ENCODE measurements at places on chromosomes 13 and 19.

- DNase-seq, result no peak
Observed at GRCh38 chr13:28455580-28456194, 39.2 kb downstream of the FLT1 start.

DNA sequence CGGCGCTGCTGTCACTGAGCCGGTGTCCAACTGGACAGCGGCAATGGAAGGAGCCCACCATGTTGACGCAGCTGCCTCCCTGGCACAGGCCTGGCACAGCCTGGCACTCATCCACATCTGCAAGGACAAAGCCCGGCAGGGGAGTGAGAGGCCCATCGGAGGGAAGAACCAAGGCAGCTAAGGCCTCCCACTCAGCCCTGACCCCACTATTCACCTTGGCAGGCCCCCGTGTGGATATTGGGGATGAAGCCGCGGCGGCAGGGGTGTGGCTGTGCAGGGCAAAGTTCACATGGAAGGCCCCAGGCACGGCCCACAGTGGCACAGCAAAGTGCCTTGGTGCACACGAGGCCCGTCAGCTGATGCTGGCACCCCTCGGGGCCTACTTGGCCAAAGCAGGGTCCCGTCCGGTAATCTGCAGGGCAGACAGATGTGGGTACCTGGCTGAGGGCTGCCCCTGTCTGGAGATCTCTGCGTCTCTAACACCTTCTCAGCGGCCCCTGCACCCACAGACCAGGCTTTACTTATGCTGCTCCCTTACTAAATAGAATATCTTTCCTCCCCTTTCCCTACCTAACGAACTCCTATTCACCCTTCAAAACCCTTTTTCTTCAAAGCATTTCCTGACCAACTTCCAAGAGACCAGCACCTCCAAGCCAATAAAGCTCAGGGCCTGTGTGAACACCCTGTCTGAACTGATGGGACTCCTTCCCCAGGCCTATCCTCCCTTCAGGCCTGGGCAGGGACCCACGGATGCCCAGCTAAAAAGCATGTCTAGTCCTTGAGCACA lies 7.5 kb downstream of the FBN3 start:
- no peak for DNase-seq

- no peak for DNase-seq
Observed at GRCh38 chr13:36163809-36164308, 32.7 kb upstream of the DCLK1 start.

GRCh38 chr13:40549500-40550094 lies 116.8 kb downstream of the FOXO1 start:
- DNase-seq, result no peak

GRCh38 chr19:1252821-1253513 lies 4.6 kb downstream of the MIDN start:
- no peak for DNase-seq

- no peak for DNase-seq
Observed at GRCh38 chr13:90918536-90918935, 429.0 kb upstream of the MIR17HG start.

DNA sequence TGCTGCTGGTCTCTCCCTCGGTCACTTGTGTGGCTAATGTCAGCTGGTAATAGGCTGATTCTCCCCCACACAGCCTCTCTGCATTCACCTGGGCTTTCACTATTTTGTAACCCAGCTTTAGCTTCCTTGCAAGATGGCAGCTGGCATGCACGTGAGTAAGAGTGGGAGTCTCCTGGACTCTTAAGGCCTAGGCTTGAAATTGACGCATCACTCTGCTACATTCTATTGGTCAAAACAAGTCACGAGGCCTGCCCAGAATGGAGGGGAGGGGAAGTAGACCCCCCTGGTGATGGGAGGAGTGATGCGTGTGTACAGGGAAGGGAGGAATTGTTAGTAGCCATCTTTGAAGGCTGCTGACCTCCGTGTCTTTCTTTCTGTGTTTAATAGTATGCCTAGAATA lies 24.9 kb upstream of the PNMA8B start:
- DNase-seq, result no peak

GRCh38 chr19:40763963-40764362 lies 11.4 kb upstream of the MIA start:
- no peak for DNase-seq

DNA sequence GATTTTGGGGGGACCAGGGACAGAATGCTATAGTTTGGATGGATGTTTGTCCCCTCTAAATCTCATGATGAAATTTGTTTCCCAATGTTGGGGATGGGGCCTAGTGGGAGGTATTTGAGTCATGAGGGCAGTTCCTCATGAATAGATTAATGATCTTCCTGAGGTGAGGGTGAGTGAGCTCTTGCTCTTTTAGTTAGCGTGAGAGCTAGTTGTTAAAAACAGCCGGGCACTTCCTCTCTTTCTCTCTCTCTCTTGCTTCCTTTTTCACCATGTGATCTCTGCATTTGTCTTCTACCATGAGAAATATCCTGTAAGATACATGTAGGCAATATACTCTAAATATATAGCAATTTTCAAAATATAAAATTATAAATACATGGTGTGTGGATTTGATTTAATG lies 290.8 kb upstream of the PCDH9 start:
- no peak for DNase-seq

GRCh38 chr19:18298601-18299000 lies 17.2 kb upstream of the JUND start:
- no peak for DNase-seq

GRCh38 chr13:99686157-99686572 lies 184.9 kb downstream of the TM9SF2 start:
- no peak for DNase-seq

DNA sequence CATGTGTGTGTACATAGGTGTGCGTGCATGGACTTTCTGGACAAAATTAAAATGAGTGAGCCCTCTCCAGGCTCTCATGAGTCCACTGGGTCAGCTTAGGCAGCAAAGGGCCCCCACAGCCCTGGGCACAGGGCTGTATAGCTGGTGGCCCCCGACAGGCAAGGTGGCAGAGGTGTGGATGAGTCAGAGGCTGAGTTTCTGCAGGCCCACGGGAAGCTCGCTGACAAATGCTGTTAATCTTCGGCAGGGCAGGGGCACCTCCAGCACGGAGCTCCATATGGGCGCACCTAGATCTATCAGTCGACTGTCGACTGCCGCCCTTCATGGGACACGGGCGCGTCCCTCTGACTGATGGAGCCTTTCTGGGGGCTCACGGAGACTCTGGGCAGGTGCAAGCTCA lies 181.1 kb downstream of the URI1 start:
- DNase-seq, result no peak

DNA sequence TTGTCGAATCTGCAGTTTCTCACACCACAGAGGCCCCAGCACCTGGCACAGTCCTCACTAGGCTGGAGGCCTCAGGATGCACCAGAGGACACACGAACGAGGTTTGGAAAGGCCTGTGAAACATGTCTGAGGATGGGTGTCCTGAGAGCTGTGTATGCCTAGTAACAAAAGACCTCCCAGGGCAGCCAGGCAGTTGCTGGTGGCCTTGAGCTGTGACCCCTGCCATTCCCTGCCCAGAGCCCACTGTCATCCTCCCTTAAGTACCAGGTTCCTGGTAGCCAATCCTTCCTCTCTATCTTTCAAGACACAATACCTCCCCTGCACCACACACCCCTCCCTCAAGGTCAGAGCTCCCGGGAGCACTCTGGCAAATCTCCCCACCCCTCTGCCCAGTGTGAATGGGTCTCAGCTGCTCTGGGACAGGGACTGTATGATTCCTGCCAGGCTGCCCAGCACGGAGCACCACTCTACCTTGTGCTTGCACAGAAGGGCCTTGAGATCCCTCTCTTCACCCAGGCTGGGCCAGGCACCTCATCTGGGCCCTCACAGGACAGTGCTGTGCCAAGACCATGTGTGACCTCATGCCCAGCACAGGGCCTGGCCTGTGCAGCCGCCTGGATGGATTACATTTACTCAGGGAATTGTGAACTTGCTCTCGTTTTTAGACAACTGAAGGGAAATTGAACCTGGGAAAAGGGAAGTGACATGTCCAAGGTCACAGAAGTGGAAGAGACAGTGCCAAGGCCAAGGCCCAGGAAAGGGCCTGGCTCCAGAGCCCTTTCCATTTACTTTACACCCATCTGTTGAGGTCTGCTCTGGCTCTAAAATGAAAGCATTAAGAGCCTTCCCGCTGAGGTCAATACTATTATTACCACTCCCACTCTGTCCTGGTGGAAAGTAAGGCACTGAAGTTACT lies 2.2 kb downstream of the ZNF787 start:
- no peak for DNase-seq

DNA sequence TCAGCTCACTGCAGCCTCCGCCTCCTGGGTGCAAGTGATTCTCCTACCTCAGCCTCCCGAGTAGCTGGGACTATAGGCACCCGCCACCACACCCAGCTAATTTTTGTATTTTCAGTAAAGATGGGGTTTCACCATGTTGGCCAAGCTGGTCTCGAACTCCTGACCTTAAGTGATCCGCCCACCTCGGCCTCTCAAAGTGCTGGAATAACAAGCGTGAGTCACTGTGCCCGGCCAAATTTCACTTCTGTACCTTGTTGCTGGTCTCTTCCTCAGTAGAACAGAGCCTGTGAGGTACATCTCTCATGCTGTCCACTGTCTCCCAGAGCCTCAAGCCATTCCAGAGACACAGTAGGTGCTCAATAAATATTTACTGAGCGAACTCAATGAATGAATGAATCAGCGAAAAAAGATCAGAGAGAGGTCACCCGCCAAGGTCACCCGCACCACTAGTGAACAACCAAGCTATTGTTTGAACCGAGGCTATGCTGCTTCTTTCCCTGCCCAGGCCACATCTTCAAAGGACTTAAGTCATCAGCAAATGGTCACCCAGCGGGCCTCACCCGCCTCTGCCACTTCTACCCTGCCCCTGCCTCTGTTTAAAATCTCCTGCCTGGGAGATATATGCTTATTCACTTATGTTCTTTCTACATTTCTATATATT lies 9.3 kb downstream of the TMEM143 start:
- no peak for DNase-seq

GRCh38 chr13:36919171-36919832 lies 736 bp downstream of the SMAD9 start:
- DNase-seq, result no peak

- no peak for DNase-seq
Observed at GRCh38 chr13:28355046-28355821, 139.7 kb downstream of the FLT1 start.

- peak; percentile 39 for DNase-seq
Observed at GRCh38 chr19:4523306-4524110, 5.2 kb upstream of the PLIN4 start.

- no peak for DNase-seq
Observed at GRCh38 chr19:41525989-41526388, 50.0 kb upstream of the CEACAM21 start.

GRCh38 chr19:40314656-40315055 lies 29.5 kb upstream of the AKT2 start:
- no peak for DNase-seq

DNA sequence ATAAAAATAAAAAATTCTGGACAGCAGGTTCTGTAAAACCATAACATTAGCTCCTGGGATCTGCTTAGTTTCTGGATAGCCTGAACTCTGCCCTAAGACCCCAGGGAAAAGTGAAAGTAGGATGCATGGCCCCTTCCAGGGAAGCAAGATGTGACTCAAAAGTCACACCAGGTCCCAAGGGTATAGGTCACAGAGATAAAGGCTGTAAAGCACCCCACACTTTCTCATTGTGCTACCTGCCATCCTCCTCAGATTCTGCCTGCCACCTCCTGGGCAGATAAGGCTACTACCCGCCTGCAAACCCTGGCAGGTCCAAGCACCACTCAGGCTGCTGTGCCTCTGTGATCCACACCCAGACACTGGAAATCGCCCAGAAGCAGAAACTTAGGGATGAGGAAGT lies 20.6 kb downstream of the FFAR2 start:
- peak; percentile 61 for DNase-seq

GRCh38 chr13:19185086-19185864 lies 3.7 kb upstream of the TUBA3C start:
- no peak for DNase-seq

GRCh38 chr13:107043021-107043956 lies 475.4 kb upstream of the ARGLU1 start:
- no peak for DNase-seq

GRCh38 chr13:65011378-65011777 lies 2218.8 kb downstream of the PCDH9 start:
- DNase-seq, result no peak

GRCh38 chr13:77325371-77325980 lies 1.4 kb downstream of the MYCBP2 start:
- DNase-seq, result peak; percentile 70

GRCh38 chr19:44745341-44745831 lies 3.1 kb upstream of the BCL3 start:
- no peak for DNase-seq

GRCh38 chr13:103291798-103292572 lies 225.8 kb upstream of the SLC10A2 start:
- no peak for DNase-seq

DNA sequence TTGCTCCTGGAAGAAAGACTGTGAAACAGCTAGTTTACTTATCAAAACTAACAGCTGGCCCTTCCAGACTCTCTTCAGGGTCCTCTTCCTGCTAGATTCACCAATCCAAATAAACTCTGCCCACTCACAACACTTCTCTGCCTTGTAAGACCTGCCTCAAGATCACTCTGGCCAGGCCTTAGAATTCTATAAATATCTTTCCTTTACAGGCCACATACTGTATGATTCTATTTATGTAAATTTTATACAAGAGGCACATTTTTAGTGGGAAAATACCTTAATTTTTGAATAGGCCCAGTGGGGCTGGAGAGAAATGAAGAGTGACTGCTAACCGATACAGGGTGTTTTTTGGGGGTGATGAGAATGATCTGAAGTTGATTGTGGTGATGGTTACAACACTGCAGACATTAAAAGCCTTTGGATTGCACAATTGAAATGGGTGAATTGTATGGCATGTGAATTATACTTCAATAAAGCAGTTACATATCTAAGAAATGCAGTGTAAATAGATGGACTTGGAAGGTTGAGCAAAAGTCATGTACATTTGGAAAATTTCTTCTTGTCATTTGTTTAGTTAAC lies 141.8 kb downstream of the GPC5 start:
- no peak for DNase-seq

DNA sequence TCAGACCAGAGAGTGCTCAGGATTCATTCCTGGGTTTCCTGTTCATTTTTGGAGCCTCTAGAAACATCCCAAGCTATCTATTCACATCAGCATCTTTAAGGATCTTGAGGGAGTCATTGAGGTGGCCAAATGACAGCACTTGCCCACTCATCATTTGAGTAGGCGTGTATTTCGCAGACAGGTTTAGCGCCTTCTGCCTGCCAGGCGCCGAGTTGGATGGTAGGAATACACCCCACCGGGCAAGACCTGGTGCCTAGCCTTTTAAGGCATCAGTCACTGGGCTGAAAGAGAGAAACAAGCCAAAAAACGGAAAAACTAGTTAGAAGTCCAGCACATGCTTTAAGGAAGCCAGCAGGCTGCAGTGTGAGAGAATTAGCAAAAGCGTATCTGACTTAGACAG lies 33.8 kb downstream of the PEX11G start:
- DNase-seq, result no peak

DNA sequence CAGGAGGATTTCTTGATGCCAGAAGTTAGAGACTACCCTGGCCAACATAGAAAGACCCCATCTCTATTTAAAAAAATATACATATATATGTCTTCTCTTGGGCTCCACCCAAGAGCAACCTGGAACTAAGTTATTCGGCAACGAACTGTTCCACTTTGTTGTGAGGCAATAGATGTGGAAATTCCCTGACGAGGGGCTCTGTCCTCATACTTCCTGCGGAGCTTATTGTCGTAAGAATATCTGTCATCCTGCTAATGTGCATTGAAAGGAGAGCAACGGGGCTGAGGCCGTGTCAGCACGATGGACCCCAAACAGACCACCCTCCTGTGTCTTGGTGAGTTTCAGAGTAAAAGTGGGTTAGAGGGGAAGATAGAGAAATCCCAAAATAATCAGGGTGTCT lies at the start of gene FCAR:
Gene FCAR (plus strand): TSS at position 246 of the 400 bp plus-strand sequence. CDS start 55 bp downstream, at position 301.
- no peak for DNase-seq

Data from MM.1S (cell line).